ENCODE measurements at places on chromosomes 2 and 18.

DNA sequence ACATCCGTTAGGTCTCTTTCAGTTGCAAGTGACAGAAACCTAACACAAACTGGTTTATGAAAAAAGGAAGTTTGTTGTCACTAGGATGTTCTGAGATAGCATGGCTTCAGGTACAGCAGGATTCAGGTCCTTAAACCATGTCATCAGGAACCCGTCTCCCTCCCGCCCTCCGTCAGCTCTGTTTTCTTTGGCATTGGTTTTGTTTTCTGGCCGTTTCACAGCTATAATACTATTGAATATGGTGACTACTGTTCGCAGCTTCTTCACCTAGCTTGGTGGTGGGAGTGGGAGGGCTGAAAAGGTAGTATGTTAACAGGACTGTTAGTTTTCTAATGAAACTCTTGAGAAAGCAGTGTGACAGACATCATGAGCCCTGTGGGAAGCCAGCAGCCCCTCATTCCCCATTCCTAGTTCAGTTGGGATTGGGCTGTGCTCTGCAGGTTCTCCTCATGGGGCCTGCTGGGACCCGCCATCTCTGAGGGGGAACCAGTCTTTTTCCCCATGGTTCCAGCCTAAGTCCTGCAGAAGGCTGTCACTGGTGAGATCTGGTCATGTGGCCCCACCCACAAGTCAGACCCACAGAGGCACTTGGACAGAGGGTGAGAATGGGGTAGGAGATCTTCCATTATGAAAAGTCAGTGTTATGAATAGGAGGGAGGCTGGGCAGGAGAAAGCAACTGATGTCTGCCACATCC lies 12.1 kb downstream of the PTMA start:
- no peak for DNase-seq

- DNase-seq, result no peak
These were observed 238.5 kb downstream of the HNMT start for GRCh38 chr2:138202762-138203161.

- DNase-seq, result no peak
These were observed 105.3 kb downstream of the HDAC4 start for GRCh38 chr2:239295377-239296019.

DNA sequence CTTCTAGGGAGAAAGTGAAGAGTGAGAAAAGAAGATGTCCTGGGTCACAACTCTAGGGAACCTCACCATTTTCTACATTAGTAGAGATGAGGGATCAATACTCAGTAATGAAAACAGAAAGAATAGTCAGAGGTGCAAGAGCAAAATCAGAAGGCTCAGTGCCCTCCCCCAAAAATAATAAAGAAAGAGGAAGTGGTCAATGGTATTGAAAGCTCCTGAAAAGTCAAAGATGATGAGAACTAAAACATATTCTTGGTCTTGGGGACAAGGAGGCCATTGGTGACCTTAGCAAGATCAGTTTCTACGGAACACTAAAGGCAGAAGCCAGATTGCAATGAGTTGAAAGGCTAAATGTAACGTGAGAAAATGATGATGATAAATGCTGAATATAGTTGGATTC lies 24.5 kb upstream of the MYO1B start:
- no peak for DNase-seq

DNA sequence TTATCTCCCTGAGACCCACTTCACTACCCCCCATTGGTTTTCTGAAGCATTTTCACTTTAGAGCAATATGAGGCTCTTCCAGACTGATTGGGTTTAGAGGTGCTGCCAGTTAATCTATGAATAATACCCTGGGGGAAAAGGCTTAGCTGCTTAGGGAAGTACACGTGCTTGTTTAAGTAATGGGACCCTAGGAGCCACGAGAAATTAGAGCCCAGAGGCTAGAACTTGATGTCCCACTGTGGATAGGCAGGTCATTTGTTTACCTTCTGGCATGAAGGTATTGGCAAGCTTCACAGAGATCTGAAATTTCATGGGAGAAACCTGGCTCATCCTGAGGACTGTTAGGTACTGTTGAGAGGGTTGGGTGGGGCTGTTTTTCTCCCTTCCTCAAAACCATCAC lies 59.7 kb downstream of the CLIP4 start:
- no peak for DNase-seq

DNA sequence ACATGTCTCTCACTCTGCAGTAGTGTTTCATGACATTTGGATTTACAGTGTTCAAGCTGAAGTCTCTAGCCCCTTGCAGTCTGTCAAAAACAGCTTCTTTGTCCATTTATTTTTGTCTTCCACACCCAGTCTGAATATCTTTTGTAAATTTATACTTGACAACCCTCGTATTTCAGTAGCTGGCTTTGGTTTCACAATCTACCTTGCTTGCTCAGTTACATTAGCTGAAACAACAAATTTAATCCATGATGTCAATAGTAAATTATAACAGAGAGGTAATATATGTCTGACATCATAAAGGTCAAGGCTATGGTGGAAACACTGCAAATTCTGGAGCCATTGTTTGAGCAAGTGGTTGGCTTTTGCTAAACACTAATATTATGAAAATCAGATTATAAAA lies 328.7 kb downstream of the MTX2 start:
- no peak for DNase-seq

- DNase-seq, result peak; percentile 46
These were observed at the start of the genes STRADB and TRAK2 for GRCh38 chr2:201451292-201452057. Gene STRADB, plus strand, starts transcription at chr2:201451740. Its CDS starts 3,101 bp downstream, at chr2:201454841. Gene TRAK2, minus strand, starts transcription at chr2:201451458. Its CDS starts 30,951 bp downstream, at chr2:201420507.

- DNase-seq, result no peak
These were observed 190.4 kb downstream of the MC4R start for GRCh38 chr18:60182223-60182622.

- DNase-seq, result no peak
These were observed 220.3 kb downstream of the ANAPC1 start for GRCh38 chr2:111663471-111664274.

DNA sequence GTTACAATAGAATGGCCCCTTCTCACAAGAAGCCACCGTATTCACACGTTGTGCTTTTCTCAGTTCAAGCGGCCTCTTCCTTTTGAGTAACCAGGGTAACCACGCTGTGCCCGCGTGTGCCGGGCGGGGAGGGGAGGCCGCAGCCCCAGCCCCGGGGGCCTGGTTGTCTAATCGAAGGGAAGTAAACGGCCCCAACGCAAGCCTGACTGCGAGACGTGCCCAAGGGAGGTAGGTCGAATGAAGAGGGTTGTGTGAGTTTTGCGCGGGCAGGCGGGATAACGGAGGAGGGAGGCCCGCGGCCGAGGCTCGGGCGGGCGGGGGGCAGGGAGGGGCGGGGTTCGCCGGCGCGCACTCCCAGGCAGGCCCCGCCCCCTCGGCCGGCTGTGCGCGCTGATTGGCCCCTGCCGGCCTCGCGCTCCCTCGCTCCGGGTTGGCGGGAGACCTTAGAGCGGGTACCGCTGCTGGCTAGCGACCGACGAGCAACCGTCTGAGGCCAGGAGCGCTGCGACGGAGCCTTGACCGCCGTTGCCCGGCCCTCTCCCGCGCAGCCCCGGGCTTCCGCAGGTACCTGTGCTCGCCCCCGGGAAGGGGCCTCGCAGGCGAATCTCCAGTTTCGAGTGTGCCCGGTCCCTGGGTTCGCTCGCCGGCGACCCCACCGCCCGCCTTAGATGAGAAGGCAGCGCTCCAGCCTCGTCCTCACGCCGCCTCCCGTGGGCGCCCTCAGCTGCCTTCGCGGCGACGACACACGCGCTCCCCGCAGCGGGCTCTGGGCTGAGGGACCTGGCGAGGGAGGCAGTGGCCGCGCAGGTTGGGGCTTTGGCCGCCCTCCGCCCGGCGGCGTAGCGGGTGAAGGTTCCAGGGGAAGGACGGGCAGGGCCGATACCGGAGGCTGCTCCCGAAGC lies at the start of gene SPDYA:
Gene SPDYA (plus strand): TSS at position 451 of the 902 bp plus-strand sequence. CDS start 5,181 bp downstream, outside the sequence.
- DNase-seq, result peak; percentile 15

- DNase-seq, result no peak
These were observed 24.6 kb downstream of the INSIG2 start for GRCh38 chr2:118112771-118113334.

GRCh38 chr2:128538396-128538795 lies 219.7 kb upstream of the HS6ST1 start:
- no peak for DNase-seq

DNA sequence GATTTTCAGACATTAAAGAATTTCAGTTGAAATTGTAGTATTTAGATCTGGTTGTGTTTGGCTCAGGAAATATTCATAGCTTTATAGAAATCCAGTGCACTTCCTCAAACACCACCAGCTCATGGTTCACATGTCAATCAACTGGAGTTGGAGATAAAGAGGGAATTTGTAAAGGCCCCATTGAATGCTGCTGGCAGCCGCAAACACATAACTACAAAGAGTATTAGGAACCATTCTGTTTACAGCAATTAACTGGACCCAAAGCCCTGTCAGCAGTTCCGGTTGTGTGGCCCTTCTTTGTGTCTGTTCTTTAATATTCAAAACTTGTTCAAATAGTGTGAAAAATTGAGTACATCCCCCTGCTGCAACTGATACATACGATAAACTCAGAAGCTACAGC lies 107.4 kb upstream of the LRRTM4 start:
- no peak for DNase-seq

DNA sequence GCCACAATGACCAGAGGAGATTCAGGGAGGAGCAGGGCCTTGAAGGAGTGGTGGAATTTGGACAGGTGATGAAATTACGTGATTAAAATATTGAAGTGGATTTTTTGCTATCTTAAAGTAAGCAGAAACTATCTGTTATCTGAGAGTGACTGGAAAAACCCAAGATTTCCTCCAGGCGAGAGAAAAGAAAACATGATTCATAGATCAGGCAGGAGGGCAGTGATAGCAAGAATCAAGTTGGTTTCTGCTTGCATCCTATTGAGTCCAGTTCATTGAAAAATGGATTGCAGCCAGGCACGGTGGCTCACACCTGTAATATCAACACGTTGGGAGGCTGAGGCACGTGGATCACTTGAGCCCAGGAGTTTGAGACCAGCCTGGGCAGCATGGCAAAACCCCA lies 127.8 kb downstream of the NXPH2 start:
- no peak for DNase-seq

- no peak for DNase-seq
These were observed 223.0 kb downstream of the RND3 start for GRCh38 chr2:150264442-150264841.

DNA sequence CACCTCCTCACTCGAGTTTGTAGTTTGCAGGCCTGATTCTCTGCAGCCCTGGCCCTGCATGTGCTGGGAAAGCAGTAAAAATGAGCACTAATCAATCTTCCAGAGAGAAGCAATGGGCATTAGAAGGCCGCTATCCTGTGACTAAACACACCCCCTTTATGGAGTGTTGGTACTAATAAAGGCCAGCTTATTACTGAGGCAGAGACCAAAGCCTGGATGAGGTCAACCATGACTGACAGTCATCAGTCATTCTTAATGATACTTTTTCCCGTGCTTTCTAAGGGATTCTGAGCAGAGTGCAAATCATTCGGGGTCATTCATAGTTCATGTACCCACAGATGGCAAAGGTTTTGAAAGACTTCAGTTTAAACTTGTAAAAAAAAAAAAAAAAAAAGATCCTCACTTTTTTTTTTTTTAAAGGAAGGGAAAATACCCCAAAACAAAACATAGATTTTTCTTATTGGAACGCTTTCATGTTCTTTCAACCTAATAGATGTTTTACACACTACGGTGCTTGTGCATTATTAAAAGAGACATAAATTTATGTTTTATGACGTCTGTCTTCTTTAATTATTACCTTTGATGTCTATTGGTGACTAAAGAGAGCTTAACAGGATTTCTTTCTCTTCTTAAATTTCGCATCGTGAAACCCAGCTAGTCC lies 13.2 kb downstream of the TSHZ1 start:
- no peak for DNase-seq

- DNase-seq, result no peak
These were observed 391.2 kb downstream of the PTPRM start for GRCh38 chr18:7958081-7958896.

DNA sequence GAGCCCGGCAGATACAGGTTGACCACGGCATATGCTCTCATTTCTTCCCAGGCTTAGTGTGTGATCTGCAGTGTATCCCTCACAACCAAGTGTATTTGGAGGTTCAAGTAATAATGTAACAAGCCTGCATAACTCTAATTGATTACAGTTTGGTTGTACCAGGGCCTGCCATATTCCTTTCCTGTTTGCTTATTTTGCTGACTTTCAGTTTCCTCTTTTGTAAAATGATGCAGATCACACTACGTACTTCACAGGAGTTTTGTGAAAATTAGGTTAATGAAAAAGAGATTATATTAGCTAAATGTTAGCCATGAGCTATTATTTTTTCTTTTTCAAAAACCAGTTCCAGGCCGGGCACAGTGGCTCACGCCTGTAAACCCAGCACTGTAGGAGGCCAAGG lies 25.8 kb downstream of the SLC3A1 start:
- DNase-seq, result no peak

DNA sequence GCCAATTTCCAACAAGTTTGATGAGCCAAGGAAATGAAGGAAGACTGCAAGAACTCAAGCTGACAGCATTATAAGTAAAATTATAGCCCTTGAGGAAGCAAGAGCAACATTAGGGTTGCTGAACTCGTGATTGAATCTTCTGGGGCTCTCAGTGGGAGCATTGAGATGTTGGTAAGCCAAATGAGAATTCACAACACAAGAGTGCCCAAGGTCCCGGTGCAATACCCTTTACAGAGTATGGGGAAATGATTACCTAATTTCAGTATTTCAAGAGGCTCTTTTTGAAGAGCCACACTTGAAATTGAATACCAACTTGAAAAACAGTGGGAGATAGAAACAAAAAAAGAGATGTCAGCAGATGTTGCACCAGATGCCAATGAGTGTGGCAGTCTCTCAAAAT lies 554.5 kb downstream of the STK39 start:
- no peak for DNase-seq

Data from cortex of kidney (tissue), 1 donor.